Myometrial cell (primary cell): ENCODE measurements at places on chromosomes 6 and 20. TPM values are rescaled to one million over a fixed set of nuclear protein-coding genes. Genes with fewer than 3 reads are reported as not detected.

Gene SS18L1
- total RNA-seq = 4.3 and 6.9 TPM in 2 replicates

Gene FHL5
- total RNA-seq = not detected in 2 replicates

Gene PKIG
- 125 and 143 TPM in 2 replicates for total RNA-seq

Gene PTPRT
- not detected in 2 replicates for total RNA-seq

Gene ENPP3
- total RNA-seq = under 0.01 TPM in 2 replicates

Gene OR2H1
- total RNA-seq = not detected in 2 replicates

Gene DSN1
- 20.5 and 23.0 TPM in 2 replicates for total RNA-seq

Gene ZNF334
- 0.58 and 1.4 TPM in 2 replicates for total RNA-seq

Gene MAPK13
- total RNA-seq = 17.9 TPM in 2 replicates

Gene PGM3
- 80.4 and 92.3 TPM in 2 replicates for total RNA-seq

Gene SLC44A4
- total RNA-seq = 0.18 TPM in 1 of 2 replicates, not detected in the other

Gene VSTM2L
- 8.9 and 12.9 TPM in 2 replicates for total RNA-seq

Gene IMPG1
- total RNA-seq = not detected in 2 replicates

Gene SOBP
- 0.53 and 1.2 TPM in 2 replicates for total RNA-seq

Gene LCA5
- 4.0 and 4.1 TPM in 2 replicates for total RNA-seq

Gene NMBR
- total RNA-seq = not detected in 2 replicates

Gene ALDH8A1
- 1.6 TPM in 1 of 2 replicates, not detected in the other for total RNA-seq

Gene CCR6
- not detected in 2 replicates for total RNA-seq

Gene BMP2
- 0.53 and 1.2 TPM in 2 replicates for total RNA-seq

Gene CRISP3
- not detected in 2 replicates for total RNA-seq

Gene PLEKHG1
- total RNA-seq = 1.7 and 7.1 TPM in 2 replicates

Gene CST1
- total RNA-seq = not detected in 2 replicates

Gene FOXC1
- total RNA-seq = 2.1 and 2.3 TPM in 2 replicates

Gene APOM
- 1.4 and 1.7 TPM in 2 replicates for total RNA-seq

Gene CLPSL1
- not detected in 2 replicates for total RNA-seq

Gene ABCC10
- total RNA-seq = 14.7 and 26.1 TPM in 2 replicates

Gene ERVFRD-1
- total RNA-seq = not detected in 2 replicates

Gene POPDC3
- total RNA-seq = 6.6 and 13.8 TPM in 2 replicates

Gene TRIM38
- 7.5 and 8.2 TPM in 2 replicates for total RNA-seq

Gene ZSCAN23
- total RNA-seq = 0.53 and 12.4 TPM in 2 replicates

Gene SMPD2
- 4.9 and 15.6 TPM in 2 replicates for total RNA-seq

Gene EPB41L1
- total RNA-seq = 11.0 and 29.4 TPM in 2 replicates

Gene DDR1
- total RNA-seq = 15.2 and 28.8 TPM in 2 replicates

Gene XKR7
- not detected in 2 replicates for total RNA-seq

Gene DZANK1
- 2.0 and 2.3 TPM in 2 replicates for total RNA-seq

Gene SAMD5
- 0.29 and 1.2 TPM in 2 replicates for total RNA-seq

Gene GGTLC1
- not detected in 2 replicates for total RNA-seq

Gene GSTA3
- total RNA-seq = not detected in 2 replicates

Gene OSER1
- total RNA-seq = 30.3 and 30.8 TPM in 2 replicates

Gene JAG1
- total RNA-seq = 3.2 and 10.6 TPM in 2 replicates

Gene BMP5
- not detected in 2 replicates for total RNA-seq

Gene SPATA25
- total RNA-seq = not detected in 2 replicates

Gene POFUT1
- 63.4 and 78.7 TPM in 2 replicates for total RNA-seq

Gene ZNF335
- 9.5 and 12.4 TPM in 2 replicates for total RNA-seq

Gene ENPP5
- total RNA-seq = not detected in 2 replicates

Gene FAM83D
- total RNA-seq = 35.2 and 37.6 TPM in 2 replicates

Gene HMGN3
- 42.7 and 56.5 TPM in 2 replicates for total RNA-seq
